ENCODE measurements at places on chromosomes 3 and 15. TPM values are rescaled to one million over a fixed set of nuclear protein-coding genes. Genes with fewer than 3 reads are reported as not detected.

Gene SLC22A14
- not detected for total RNA-seq

Gene GPR156
- 0.37 TPM for total RNA-seq

Gene FGF12
- total RNA-seq, result 0.45 TPM

Gene ZBED2
- not detected for total RNA-seq

Gene PLA2G4E
- total RNA-seq, result not detected

Gene ALDH1A3
- total RNA-seq, result 23.0 TPM

Gene ARHGEF26
- 40.6 TPM for total RNA-seq

Gene PLA2G4F
- 12.1 TPM for total RNA-seq

Gene SEMA3G
- 1.7 TPM for total RNA-seq

Gene DUOXA1
- 19.3 TPM for total RNA-seq

Gene TGM4
- total RNA-seq, result not detected

Gene EFCC1
- 12.3 TPM for total RNA-seq

Gene COL7A1
- total RNA-seq, result 16.7 TPM

Gene CRABP1
- not detected for total RNA-seq

Gene GAP43
- 1.4 TPM for total RNA-seq
